Peyer's patch (tissue), 4 donors: ENCODE measurements at places on chromosomes 11 and 22. TPM values are rescaled to one million over a fixed set of nuclear protein-coding genes. Genes with fewer than 3 reads are reported as not detected.

Gene SNX19
- total RNA-seq: 154 TPM

Gene AGBL2
- total RNA-seq: 6.4 TPM

Gene OR56A1
- not detected for total RNA-seq

Gene OR5I1
- not detected for total RNA-seq

Gene VWA5A
- 78.9 TPM for total RNA-seq

Gene GGT5
- 25.2 TPM for total RNA-seq

Gene SLC29A2
- 7.4 TPM for total RNA-seq

Gene LMO1
- not detected for total RNA-seq

Gene HMOX1
- 47.6 TPM for total RNA-seq

Gene TMEM138
- total RNA-seq: 51.3 TPM

Gene OR5B3
- not detected for total RNA-seq

Gene EIF1AD
- total RNA-seq: 15.1 TPM

Gene RHOD
- total RNA-seq: 24.5 TPM

Gene LYVE1
- total RNA-seq: 16.6 TPM

Gene MEI1
- 6.0 TPM for total RNA-seq

Gene UPB1
- 0.80 TPM for total RNA-seq

Gene TUT1
- total RNA-seq: 10.7 TPM

Gene BTG4
- total RNA-seq: not detected

Gene ZNF215
- 11.7 TPM for total RNA-seq

Gene MRPL11
- 34.9 TPM for total RNA-seq

Gene C1QTNF5
- 26.4 TPM for total RNA-seq

Gene KLHDC7B
- total RNA-seq: 1.1 TPM

Gene SHISAL1
- total RNA-seq: 3.3 TPM

Gene FZD4
- 11.6 TPM for total RNA-seq

Gene MCM5
- total RNA-seq: 102 TPM

Gene LMO2
- 5.1 TPM for total RNA-seq

Gene SLC1A2
- 1.1 TPM for total RNA-seq

Gene OR5A2
- total RNA-seq: not detected

Gene NCAPH2
- 37.9 TPM for total RNA-seq

Gene TEAD1
- total RNA-seq: 66.6 TPM

Gene ADORA2A
- 3.5 TPM for total RNA-seq

Gene DNAJB7
- total RNA-seq: 3.9 TPM

Gene FADS3
- total RNA-seq: 76.7 TPM

Gene ELMOD1
- not detected for total RNA-seq

Gene BACE1
- 5.6 TPM for total RNA-seq

Gene MOGAT2
- 30.5 TPM for total RNA-seq
